ENCODE measurements at places on chromosomes 16 and 17.

- no peak for DNase-seq
These were observed 225.3 kb downstream of the WWOX start for GRCh38 chr16:78324649-78325285.

GRCh38 chr17:34755981-34756636, 176.7 kb downstream of the TMEM132E start:
- no peak for DNase-seq

DNA sequence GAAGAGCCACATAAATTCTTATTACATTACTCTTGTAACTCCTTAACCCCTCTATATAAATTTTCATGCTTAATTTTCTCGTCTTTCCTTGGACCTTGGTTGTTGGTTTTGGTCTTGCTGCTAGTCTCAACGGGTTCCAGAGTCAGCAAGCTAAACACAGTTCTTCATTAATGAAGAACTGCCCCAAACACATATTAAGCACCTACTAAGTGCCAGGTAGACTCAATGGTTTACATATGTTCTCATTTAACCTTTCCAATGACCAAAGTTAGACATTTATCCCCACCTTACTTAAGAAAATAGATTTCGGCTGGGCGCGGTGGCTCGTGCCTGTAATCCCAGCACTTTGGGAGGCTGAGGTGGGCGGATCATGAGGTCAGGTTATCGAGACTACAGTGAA, 15.0 kb downstream of the SIAH1 start:
- DNase-seq: no peak

DNA sequence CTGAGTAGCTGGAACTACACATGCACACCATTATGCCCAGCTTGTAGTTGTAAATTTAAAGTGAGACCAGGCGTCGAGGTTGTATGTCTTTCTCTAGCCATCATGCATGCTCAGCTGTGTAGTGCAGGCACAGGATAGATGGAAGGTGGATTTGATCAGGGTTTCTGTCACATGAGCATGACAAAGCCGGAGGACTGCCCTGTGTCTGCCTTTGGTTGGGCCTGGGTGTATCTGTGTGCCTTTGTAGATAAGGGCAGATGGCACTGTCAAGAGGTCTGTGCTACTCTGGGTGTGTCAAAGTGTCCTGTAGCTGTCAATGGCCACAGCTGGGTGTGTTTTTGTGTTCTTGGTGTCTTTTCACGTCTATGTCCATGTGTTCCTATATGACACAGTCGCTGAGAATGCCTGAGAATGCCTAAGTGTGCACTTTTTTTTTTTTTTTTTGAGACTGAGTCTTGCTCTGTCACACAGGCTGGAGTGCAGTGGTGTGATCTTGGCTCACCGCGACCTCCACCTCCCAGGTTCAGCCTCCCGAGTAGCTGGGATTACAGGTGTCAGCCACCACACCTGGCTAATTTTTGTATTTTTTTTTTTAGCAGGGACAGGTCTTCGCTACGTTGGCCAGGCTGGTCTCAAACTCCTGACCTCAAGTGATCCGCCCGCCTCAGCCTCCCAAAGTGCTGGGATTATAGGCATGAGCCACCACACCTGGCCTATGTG, 4.1 kb upstream of the NAGS start:
- no peak for DNase-seq

DNA sequence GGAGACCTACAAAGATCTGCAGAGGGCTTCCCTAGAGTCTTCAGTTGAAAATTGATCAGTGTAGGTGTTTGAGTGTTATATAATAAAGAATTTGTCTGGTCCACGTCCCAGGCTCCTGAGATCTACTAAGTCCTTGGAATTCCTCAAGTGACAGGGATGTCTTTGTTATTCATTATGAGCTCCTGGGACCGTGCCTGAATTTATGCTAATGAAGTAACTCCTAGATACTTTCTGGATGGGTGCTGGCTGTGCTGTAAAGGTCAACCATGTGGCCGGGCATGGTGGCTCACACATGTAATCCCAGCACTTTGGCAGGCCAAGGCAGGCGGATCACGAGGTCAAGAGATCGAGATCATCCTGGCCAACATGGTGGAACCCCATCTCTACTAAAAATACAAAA, 43.7 kb downstream of the CDC27 start:
- no peak for DNase-seq

GRCh38 chr17:61469474-61469873, 17.3 kb downstream of the TBX4 start:
- no peak for DNase-seq

GRCh38 chr16:22971346-22971924, 157.5 kb downstream of the HS3ST2 start:
- no peak for DNase-seq

DNA sequence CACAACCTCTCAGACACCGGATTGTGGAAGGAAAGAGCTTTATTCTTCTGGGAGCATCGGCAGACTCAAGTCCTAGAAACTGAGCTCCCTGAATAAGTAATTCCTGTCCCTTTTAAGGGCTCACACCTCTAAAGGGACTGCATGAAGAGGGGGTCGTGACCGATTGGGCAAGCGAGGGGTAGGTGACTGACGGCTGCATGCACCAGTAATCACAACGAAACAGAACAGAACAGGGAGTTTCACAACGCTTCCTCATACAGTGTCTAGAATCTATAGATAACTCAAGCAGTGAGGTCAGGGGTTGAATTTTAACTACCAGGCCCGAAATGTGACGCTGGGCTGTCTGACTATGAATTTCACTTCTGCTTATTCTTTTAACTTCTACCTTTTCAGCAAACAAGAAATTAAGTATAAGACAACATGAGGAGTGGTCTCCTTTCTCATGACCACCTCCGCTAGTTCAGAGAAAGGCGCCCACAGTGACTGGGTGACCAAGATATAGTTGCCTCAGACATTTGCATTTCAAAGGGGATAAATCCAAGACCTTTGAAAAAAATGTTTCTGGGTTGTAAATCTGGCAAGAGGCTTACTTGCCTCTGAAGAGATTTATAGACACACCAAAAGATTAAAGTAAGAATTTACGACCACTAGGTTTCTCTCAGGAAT, 88.4 kb upstream of the ATF7IP2 start:
- DNase-seq: no peak

- DNase-seq: no peak
These were observed 32.7 kb upstream of the CACNG1 start for GRCh38 chr17:67011527-67012175.

- no peak for DNase-seq
These were observed 29.3 kb upstream of the KDM8 start for GRCh38 chr16:27174007-27174406.

GRCh38 chr17:18368946-18369345, 5.6 kb upstream of the SHMT1 start:
- no peak for DNase-seq

DNA sequence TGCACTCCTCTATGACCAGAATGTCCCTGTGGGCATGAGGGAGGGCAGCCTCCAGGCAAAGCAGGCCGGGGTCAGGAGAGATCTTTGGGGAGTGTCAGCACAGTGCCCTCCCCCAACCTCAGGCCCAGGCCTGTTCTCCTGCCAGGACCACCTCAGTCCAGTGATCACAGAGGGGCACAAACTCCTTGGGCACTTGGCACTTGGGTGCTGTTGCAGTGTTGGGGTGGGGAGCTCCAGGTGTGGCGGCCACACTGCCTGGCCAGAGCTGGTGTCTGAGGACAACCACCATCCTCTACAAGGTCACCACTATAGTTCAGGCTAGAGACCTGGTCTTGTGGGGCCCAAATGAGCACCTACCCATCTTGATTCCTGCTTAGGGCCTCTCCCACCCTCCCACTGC, 37.2 kb downstream of the SMPD3 start:
- DNase-seq: no peak

GRCh38 chr17:36934144-36934691, 3.1 kb upstream of the LHX1 start:
- no peak for DNase-seq

DNA sequence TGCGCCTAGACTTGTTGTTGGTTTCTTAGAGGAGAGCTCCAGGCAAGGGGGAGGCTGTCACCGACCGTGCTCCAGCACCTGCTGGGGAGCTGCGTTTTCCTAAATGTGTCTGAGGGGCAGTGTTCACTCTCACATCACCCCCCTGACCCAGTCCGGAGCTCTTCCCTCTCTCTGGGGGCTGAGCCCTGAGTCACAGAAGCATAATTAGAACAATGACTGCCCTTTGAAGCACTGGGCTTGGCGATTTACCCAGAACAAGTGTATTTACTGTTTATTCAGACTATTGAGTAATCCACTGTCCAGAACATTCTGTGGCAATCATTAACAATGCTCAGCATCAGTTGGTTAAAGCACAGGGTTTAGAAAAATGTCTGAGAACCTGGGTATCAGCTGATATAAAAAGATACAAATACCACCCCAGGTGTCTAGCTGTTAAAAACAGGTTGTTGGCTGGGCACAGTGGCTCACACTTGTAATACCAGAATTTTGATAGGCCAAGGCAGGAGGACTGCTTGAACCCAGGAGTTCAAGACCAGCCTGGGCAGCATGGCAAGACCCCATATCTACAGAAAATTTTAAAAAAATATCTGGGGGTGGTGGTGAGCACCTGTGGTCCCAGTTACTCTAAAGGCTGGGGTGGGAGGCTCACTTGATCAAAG, 8.1 kb downstream of the CES4A start:
- peak; percentile 69 for DNase-seq

GRCh38 chr17:19867079-19867328, 732 bp downstream of the ULK2 start:
- DNase-seq: peak; percentile 36

DNA sequence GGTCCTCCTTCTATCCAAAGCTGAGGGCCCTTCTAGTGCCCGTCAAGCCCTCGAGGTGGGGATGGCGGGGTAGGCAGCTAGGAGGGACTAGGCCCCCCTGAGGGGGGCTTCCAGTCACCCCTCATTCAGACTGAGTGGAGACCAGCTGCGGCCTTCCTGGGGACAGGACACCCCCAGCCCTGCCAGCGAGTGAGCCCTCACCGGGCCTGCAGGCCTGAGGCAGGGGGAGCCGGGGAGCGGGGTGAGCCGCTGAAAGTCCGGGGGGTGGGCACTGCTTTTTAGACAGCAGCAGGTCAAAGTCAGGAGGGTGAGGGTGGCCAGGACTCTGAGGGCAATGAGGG, 8.7 kb upstream of the KREMEN2 start:
- no peak for DNase-seq

GRCh38 chr16:2035431-2036199, 8.9 kb downstream of the NHERF2 start:
- DNase-seq: peak; percentile 60

DNA sequence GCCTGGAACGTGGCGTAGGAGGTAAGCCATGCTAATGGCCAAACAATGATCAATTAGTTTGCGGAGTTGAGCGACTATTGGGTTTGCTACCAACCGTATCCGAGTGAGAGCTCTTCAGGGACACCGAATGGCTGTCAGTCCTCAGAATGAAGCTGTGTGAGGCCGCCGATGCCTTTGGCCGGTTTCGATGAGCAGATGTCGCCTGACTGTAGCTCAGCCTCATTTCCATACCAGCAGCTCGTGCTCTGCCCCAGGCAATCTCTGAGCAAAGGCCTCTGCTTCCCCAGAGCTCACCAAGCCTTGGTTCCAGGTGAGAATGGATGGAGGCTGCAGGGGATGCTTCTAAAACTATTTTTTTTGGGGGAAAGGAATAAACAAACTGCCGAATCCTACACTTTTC, 111.7 kb upstream of the HS3ST4 start:
- DNase-seq: no peak

DNA sequence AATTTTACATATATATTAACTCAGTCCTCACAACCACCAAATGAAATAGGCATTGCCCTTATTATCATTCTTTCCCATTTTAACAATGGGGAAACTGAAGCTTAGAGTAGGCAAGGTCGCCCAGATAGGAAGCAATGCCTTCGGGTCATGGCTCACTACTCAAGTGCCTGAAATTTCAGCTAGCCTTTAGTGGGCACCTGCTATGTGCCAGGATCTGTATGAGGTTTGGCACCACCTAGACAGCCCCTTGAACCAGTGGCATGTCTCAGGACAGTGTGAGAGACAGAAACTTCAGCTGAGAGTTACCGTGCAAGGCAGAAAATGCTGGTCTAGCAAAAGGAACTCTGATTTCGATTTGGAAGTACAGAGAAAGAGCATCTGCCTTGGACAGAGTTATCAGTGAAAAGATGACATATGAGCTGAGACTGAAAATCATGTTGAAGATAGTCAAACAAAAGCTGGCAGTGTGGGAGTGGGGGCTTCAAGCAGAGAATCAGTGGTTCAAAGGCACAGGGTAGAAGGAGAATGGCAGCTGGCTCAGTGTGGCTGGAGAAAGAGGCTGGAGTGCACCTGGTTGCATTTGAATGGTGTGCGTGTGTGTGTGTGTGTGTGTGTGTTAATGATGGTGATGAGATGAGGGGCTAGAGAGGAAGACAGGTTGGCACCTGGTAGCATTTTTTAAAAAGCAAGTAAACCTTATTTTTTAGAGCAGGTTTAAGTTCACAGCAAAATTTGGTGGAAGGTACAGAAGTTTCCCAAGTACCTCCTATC, 29.1 kb downstream of the CDH13 start:
- no peak for DNase-seq

- DNase-seq: no peak
These were observed 12.2 kb upstream of the FOXJ1 start for GRCh38 chr17:76153202-76153601.

DNA sequence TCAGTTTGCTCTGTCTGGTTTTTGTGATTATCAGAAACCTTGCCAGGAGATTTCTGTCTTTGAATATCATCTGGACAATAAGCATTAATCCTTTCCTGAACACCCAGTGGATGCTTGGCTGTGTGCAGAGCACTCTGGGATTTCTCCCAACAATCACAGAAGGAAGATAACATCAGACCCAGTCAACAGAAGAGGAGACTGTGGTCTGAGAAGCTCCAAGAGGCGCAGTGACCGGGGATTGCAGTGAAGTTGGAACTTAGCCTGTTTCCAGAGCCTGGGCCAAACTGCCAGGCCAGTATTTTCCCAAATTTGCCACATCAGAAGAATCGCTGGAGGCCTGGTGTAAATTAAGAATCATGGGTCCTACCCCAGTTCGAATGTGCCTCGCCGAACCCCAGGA, 264.7 kb downstream of the C16orf95 start:
- DNase-seq: no peak

DNA sequence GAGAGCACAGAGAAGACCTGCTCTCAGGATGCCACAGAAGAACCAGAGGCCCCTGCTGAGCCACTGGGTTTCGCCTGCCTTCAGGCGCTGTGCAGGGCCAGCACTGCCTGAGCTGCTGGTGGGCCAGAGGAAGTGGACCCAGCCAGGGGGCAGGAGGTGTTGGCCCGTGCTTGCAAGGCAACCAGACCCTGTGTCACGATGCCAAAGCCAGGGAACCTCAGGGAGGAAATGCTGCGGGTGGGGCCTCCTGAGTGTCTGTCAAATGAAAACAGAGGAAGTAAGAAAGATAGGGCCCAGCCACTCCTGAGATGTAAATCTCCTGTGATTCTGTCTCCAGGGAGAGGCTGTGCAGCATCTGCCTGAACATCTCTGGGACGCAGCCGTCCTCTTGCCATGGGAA, 58.1 kb upstream of the ADORA2B start:
- DNase-seq: no peak

GRCh38 chr17:80959330-80960036, 32.2 kb upstream of the CHMP6 start:
- DNase-seq: peak; percentile 83

DNA sequence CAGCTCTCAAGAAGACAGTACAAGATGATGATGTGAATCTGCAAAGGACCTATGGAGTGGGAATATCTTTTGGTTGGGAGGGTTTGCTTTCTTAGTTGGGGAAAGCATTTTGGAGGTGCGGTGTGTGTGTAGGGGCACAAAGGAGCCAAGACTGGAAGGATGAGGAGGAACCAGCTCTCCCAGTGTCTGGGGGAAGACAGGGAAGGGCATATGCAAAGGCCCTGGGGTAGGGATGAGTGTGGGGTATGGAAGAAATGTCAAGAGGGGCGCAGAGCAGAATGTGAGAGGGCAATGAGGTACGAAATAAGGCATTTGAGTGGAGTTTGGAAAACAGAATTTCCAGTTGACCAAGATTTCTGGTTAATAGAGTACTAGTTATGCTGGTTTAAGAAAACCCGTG, 187.4 kb downstream of the SNX29 start:
- no peak for DNase-seq
